ENCODE measurements at places on chromosomes 6 and 20.

DNA sequence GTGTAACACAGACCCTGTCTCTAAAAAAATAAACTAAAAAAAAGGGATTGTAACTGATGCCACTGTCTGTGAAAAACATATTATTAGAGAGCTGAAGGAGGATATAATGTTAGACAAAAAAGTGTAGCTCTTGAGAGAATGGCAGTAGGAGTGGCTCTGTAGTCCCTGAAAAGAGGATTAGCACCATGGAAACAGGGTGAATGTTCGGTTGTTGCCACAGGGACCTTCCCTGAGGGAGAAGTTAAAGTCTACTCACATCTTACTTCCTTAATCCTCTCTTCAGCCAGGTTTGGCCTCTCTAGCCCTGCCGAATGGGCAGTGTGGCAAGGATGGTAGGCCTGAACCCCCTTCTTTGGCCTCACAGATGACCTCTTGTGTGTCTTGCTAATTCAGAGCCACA, 12.1 kb downstream of the SCAND1 start:
- DNase-seq, result no peak

DNA sequence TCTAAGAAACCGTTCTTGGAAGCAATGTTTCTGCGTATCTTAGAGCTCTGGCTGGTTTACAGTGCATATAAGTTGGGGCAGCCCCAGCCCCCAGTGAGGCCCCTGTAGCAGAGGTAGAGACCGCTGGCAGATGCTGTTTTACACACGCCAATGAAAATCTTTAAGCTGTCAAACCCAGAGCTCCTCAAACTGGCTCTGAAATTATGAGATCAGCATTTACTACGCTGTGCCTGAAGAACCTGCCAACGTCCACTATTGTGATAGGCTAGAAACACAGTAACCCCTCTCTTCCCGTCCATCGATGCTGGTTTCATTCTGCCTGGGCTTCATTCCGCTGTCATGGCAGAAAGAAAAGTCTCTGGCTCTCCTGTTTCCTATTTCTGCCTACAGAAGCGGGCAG, 160.6 kb downstream of the SMOC2 start:
- no peak for DNase-seq

DNA sequence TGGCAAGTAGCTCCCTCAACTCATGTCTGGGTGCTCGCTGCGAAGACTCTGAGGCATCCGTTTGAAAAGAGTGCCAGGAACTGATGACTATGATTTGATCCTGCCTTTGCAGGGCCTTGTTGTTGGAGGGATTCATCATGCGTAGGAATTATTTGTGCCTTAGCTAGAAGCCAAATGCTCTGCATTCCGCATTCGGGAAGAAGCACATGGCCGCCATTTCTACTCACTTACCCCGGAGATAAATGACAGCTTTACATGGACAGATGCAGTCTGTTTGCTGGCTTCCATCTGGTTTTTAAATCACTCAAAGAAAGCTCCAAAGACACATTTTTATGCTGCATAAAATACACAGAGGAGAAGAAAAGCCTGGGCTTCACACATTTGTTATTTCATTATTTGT, 363.3 kb upstream of the CDH4 start:
- no peak for DNase-seq

- DNase-seq, result no peak
Observed at GRCh38 chr6:108805611-108806167, 42.5 kb upstream of the ARMC2 start.

DNA sequence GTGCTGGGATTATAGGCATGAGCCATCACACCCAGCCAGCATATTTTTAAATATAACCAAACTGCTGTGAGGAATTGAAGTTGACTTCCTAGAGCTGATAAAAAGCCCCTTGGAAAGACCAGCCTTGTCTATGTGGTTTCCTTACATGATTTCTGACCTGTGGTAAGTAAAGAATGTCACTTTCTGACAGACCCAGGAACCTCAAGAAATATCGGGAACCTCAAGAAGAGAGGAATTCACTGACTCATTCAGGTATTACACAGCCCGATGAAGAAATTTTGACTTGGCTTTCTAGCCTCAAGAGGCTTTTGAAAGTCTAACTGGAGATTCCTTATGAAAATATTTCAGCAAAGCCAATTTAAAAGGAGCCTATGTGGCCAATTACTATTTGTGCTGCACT, 71.8 kb downstream of the FOXF2 start:
- DNase-seq, result peak; percentile 44

GRCh38 chr6:168030908-168031307, 33.4 kb downstream of the KIF25 start:
- DNase-seq, result no peak

GRCh38 chr20:913306-913849, 2.8 kb downstream of the ANGPT4 start:
- no peak for DNase-seq

DNA sequence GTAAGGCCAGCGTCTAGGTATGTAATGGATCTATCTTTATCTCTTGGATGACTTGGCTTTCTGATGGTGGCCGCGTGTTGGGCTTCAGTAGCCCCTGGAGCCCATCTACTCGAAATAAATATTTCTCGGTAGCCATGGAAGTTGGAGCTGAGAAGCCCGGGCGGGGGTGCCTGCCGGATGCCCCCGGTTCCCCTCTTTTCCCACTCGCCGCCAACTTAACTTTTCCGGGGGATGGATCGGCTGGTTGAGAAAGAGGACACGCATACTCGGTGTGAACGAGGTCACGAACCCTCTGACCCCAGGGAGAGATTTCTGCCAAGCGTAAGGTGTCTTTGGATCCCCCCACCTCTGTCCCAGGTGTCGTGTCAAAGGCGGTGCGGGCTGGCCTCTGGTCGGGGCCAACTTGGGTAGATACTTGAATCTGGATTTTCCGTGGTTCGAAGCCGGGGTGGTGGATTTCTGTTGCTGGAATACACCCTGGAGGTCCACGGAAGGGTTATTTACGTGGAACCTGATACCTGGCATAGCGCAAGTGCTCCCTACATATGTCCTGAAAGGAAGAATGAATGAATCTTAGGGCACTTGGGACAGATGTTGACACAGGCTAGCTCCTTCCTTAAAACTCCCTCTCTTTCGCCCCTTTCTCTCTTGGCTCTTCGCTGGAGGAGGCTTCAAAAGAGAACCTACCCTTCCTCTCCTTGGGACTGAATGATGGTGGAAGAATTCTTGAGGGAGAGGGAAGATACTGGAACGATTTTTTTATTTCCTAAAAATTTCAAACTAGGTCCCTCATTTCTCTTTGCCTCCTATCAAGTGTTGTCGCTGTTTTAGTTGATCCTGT, 996 bp downstream of the DOK5 start:
- DNase-seq, result no peak

DNA sequence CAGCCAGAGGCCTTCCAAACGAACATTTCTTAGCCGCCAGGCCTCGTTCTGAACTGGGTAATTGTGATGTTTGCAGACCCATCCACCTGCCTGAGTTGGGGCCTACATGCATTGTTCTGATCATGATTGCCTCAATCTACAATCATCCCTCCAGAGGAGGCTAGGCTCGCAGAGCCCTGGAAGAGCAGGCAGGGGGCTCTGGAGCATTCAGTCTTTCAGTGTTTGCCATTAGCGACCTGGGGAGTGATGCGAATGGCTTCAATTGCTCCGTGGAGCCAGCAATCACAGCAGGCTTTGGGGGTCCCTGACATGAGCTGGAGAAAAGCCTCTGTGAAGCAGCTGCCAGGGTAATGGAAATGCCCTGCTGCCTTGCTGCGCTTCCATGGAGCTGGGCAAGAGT, 22.0 kb downstream of the SNAP25 start:
- no peak for DNase-seq

DNA sequence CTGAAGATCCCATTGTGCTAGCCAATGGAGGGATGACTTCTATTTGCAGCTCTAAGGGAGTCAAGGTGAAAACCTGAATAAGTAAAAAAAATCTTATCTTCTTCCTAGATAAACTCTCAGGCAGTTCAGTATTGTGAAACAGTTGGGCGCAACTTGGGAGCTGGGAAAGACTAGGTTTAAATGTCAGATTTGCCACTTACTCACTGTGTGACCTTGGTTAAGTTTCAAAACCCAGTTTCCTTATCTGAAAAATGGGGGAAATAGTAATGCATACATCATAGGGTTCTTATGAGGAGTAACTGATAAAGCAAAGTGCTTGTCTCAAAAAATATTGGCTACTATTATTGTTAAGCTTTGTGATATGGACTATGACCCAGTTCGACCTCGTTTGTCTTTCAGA, 88.8 kb downstream of the CD83 start:
- no peak for DNase-seq

- peak; percentile 71 for DNase-seq
Observed at GRCh38 chr20:3407771-3408637, 535 bp upstream of the DNAAF9 start.

DNA sequence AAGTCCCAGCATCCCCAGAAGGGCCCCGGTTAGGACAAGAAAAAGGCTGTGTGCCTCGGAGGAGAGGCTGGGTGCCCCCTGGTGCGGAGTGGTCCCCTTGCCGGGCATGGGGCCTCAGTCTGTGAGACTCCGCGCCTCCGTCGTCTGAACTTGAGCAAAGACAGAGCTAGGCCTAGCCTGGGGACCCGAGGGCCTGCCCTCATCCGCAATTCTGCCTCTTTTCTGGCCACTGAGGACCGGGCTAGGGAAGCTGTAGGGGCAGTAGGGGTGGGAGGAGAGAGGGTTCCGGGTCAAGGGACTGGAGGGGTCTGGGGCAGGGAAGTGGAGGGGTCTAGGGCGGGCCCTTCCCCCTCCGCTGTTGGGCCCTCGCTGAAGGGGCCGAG, 550 bp upstream of the HSPA12B start:
- no peak for DNase-seq

- no peak for DNase-seq
Observed at GRCh38 chr6:143419526-143419925, 31.0 kb downstream of the ADAT2 start.

- no peak for DNase-seq
Observed at GRCh38 chr6:31158863-31159855, 770 bp downstream of the TCF19 start.

GRCh38 chr6:137107767-137108105, 63.0 kb upstream of the IL20RA start:
- DNase-seq, result no peak

- DNase-seq, result peak; percentile 90
Observed at GRCh38 chr6:125867483-125867942, 76.8 kb downstream of the NCOA7 start.

DNA sequence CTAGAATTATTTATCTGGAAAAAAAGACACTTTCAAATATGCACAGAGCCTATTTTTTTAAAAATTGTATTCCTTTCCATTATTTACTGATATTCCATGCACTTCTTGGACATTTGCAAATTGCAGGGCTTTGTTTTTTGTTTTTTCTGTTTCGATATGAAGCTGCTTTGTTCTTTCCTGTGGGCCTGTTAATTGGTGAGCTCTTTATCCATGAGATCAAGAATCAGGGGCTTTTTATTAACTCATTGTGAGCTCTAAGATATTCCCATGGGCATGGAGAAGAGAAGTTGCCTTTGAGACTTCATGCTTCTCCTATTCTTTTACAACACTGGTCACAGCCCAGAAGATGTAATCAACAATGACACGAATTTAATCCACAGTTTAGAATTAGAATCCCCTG, 145.1 kb downstream of the SAMD5 start:
- DNase-seq, result no peak

DNA sequence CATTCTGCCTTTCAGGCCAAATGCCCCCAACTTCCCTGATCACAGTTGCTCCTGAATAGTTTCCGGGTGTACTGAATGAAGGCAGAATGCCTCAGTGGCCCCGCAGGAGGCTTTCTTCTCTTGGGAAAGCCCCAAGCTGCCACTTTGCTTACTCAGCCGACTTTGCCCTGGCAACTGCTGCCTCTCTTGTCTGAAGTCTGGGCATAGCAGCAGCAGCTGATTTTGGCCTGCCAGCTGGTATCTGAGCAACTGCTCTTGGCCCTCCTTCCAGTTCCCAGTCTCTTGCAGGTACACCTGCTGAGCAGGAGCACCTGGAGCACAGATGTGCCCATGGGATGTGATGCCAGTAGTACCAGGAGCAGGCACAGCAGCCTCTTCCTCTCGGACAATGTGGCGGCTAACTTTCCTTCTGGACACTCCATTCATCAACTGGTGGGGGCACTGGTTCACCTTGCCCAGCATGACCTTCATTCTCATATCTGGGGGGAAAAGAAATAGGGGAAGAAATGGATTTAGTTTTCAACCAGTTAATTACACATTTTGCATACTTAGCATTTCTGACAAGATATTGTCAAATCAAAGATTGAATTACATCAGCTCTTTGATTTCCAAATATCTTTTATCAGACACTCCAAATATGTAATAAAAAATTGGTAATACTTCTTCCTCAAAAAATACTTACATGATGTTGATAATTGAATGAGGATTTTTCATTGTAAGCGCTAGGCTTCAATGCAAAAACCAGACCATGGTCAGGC, 468.2 kb downstream of the PKHD1 start:
- DNase-seq, result no peak

GRCh38 chr20:10558635-10559187, 115.1 kb downstream of the JAG1 start:
- DNase-seq, result peak; percentile 87

DNA sequence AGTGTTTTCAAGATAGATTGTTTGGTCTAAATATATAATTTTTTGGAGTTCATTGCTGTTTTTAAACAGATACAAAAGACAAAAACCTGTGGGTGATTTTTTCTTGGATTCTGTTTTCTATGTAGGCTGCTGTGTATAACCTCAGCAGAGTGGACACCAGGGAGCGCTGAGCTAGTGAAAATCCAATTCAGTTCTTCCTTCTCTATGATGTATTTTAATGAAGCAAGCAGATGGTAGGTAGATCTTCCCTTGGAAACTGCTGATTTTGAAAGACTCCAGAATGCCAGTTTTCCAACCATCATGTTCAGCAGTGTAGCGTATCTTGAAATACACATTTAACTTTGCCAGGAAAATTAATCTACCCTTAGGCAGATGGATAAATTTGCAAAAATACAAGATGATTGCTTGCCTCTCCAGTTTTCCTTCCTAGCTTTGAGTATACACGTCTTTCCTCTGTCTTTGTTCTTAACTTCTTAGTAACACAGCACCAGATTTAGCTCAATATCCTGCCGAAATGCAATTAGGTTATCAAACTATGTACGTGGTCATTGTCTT, 178.0 kb downstream of the PHF3 start:
- no peak for DNase-seq

GRCh38 chr6:138772596-138773176, 883 bp upstream of the CCDC28A start:
- no peak for DNase-seq

DNA sequence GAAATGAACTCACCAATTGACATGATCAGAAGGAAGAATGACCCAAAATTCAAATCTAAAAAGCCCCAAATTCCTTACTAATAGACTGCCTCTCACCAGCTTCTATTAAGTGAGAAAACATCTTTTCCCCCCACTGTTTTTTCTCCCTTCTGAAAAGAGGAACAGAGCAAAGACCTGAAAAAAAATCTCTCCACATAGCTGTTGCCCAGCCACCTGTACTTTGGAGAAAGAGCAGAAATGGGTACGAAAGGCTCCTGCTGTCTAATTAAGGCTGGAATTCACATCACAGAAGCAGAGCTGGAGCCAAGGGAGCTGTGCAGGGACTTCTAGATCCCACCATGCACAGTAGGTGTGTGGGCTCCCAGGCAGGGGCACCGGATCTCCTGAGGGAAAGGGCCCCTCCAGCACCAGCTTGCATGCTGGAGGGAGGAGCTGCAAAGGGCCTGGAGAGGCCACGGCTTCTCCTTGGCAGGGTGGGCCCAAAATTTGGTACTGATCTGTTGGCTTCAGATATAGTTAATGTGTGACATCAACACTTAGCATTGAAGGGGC, 73.2 kb upstream of the DUSP22 start:
- no peak for DNase-seq

Measured in fibroblast of gingiva (primary cell).